ENCODE measurements at places on chromosomes 6 and 20.
A peak's percentile ranks its signal among the peaks of the same experiment; 100 is the strongest.

DNA sequence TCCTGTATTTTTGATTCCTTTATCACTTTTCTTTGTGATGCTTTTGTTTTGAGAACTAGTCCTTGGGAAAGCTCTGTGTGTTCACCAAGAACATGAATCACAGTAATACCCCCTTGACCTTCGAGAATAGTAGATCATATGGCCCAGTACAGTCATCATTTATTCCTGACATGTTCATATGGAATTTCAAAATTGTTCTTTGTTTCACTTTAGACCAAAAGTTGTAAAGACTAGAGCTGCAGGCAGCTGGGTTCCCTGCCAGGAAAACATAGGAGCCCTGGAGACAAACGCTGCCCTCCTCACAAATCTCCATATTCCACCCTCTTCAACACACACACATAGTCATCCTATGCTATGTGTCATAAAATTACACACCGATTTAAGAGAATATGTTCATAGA is 621.2 kb upstream of the EYS start:
- DNase-seq: no peak

DNA sequence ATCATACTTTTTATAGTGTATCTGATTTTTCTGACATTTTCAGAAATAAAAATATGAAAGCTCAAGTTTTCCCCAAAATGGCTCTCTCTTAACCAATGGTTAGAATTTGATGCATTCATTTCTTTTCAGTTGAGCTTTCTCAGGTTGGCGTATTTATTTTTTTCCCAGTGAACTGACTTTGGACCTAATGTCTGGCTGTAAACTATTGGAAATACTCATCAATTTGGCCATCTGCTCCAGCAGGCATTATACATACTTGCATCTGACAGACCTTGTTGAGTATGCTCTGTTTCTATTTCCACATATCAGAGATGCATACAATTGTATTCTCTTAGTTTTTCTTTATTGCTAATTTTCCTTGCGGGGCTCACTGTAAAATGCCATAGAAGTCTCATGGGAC is 1374.8 kb upstream of the MAP3K7 start:
- no peak for DNase-seq

DNA sequence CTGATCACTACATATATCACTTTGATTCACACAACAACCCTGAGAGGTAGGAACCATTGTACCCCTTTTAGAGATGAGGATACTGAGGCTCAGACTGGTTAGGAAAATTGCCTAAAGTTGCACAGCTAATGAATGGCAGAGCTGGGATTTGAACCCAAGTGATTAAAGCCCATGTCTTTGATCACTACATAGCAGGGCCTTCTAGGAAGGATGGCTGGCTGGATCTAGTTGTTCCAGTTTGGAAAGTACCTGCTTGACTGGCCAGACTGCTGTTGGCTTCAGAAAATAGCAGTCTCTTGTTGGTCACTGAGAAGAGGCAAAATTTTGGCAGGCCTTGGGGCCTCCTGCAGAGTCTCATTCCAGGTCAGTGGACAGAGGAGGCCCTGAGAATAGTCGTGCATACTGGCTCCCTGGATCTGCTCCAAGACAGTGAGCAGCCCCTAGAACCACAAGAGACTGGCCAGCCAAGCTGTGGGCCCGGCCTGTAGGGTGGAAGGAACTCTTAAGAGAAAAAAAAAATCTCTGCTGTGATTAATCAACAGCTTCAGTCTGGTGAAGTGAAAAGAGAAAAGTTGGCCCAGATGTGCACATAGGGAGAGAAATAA is 17.5 kb downstream of the PPARD start:
- DNase-seq: peak; percentile 53

DNA sequence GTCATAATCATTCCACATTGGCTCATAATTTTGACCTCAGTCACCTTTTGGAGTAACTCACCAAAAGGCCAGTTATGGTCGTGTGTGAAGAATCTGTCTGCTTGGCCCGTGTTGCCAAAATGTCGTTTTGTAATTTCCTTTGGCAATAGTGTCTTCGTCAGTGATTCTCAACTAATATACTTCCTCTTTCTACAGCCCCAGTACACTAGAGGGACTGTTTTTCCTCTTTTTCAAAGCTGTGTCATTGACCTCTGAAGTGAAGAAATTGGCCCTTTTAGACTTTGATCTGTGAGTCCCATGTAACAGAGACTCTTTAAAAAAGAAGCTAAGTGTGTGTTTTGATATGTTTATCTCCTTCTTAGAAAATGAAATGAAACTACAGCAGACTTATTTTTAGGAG is 5.2 kb downstream of the FOXO3 start:
- DNase-seq: no peak

GRCh38 chr6:158358450-158359077 is 46.3 kb downstream of the TULP4 start:
- no peak for DNase-seq

DNA sequence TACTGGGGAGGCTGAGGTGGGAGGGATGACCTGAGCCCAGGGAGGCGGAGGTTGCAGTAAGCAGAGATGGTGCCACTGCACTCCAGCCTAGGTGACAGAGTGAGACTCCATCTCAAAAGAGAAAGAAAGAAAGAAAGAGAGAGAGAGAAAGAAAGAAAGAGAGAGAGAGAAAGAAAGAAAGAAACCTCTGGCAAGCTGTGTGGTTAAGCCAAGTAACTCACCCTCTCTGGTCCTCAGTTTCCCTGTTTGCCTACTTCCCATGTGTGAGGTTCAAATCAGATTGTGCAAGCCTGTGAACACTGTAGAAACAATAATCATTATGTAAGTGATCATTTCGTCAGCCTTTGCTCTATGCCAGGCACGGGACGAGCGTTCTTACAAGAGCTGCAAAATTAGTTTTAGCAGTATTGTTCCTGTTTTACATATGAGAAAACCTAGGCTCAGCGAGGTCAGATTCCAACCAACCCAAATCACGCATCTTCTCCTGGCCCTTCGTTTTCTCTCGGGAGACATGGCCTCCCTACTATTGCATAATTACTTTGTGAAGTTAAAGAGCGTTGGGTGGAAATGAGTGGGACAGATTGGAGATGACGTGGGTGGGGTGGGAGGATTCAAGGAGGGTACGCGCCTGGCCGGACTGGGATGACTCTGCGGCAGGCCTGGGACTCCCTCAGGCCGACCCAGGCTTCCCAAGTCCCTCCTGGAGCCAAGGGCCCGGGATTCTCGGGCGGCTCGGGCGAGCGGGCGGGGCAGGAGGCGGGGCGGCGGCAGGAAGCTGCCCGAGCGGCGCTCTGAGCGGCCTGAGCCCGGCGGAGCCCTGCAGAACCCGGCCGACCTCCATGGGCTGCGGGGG is at the start of gene SNX21:
SNX21 (plus strand) TSS at position 770 of the 853 bp plus-strand sequence. CDS start 121 bp downstream, outside the sequence.
- peak; percentile 74 for DNase-seq

GRCh38 chr6:90533615-90534336 is 53.1 kb downstream of the MAP3K7 start:
- DNase-seq: no peak

DNA sequence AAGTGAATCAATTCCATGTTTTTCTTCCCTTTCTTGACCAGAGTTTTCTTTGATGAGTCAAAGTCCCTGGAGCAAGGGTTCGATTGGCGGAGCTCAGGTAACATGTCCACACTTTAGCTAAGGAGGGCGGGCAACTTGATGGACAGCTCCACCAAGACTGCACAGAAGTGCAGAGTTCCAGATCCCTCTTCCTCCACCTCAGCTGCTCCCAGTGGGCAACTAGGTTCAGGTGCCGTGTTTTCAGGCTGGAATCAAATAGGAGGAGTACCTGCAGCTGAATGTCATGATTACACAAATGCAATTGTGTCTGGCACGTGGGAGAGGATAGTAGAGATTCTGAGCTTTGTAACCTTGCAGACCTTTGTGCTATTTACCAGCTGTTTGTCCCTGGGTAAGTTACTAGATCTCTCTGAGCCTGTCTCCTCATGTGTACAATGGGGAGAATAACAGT is 1.9 kb upstream of the ELMO2 start:
- DNase-seq: no peak

DNA sequence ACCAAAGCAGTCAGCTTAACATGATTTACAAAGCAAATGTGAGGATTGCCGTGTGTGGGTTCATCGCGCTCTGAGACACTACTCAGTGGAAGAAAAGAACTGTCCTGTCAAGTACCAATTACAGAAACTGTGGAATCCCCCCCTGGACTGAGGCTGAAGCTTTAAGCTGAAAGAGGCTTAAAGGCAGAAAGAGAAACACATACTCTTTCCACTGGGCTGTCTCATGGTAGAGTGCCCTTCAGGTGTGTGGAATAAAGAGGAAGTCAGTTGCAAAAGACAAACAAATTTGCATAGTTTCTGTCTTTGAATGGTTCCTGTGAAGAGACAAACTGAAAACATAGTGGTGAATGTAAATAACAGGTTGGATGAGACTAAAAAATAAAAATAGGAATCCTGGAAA is 560.4 kb upstream of the SYNCRIP start:
- DNase-seq: no peak

DNA sequence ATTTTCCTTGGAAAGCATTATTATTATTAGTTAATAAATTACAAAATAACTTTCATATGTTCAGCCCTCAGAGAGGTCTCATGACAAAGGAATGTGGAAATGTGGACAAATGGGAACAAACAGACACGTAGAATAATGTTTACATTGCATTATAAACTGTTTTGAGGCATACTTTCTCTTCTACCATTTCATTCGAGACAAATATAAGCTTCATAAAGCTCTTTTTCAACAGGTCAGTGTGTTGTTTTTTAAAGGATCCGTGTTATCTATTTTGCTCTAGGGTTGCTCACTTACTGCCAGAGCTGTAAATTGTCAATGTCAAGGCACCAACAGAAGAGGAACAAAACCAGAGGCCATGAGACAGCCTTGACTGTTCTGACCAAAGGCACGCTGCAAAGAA is 256.8 kb downstream of the PHACTR1 start:
- DNase-seq: no peak

GRCh38 chr20:10524034-10524476 is 89.0 kb downstream of the SLX4IP start:
- no peak for DNase-seq

GRCh38 chr6:106114492-106114891 is 28.4 kb downstream of the PRDM1 start:
- DNase-seq: no peak

- peak; percentile 12 for DNase-seq
Observed at GRCh38 chr20:33649201-33649681, 12.9 kb upstream of the C20orf144 start.

GRCh38 chr20:11057624-11058023 is 383.8 kb upstream of the JAG1 start:
- no peak for DNase-seq

DNA sequence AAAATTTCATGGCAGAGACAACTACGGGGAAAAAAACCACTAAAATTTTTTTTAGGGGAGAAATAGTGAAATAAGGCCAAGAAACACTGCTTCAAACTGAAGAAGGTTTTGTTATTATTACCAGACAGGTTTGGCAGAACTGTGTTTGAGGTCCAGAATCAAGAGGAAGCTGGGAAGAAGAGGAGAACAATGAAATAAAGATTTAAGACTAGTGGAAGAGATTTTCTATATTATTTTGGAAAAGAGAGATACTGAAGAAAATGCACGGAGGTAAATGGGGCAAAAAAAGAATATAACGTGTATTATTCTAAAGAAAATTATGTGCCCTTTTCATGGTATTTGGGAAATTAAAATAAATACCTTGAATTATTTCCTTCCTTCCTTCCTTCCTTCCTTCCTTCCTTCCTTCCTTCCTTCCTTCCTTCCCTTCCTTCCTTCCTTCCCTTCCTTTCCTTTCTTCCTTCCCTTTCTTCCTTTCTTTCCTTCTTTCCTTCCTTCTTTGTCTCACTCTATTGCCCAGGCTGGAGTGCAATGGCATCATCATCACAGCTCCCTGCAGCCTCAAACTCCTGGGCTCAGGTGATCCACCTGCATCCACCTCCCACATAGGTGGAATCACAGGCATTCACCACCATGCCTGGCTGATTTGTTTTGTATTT is 124.3 kb downstream of the GJA1 start:
- no peak for DNase-seq

GRCh38 chr6:108752733-108753590 is 95.3 kb upstream of the ARMC2 start:
- DNase-seq: no peak

DNA sequence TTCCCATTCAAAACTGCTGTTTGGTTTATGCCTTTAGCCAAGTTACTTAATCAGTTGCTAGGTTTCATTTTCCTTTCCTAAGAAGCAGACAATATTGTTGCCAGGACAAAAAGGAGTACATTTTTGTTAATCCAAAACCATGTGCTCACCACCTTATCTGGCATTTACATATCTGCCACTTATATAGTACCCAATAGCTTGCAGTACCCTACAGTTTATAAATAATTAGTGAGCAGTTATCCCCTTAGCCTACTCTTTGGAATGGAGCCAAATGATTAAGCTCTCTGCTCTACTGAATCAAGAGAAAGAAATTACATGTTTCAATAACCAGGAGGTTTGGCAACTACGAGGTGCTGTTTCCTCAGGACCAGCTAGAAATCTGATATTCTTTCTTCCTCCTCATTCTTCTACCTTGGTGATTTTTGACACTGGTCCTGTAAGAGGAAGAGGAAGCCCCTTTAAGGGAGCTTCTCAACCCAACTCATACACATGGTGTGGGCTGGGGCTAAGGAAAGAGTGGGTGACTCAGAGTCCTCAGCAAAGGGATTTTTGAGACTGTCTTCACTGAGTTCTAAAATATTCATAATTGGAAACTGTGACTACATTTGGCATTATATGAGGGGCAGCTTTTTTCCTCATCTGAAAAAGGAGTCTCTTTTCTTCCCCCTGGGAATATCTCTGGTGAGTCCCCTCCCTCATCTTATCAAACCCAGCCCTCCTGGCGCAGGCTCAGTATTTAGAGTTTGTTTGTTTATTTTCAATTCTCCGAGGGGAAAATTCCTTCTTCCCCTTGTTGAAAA is 1.5 kb downstream of the ZNFX1 start:
- DNase-seq: no peak

GRCh38 chr6:110181131-110182030 is 1.2 kb downstream of the CDC40 start:
- DNase-seq: no peak

DNA sequence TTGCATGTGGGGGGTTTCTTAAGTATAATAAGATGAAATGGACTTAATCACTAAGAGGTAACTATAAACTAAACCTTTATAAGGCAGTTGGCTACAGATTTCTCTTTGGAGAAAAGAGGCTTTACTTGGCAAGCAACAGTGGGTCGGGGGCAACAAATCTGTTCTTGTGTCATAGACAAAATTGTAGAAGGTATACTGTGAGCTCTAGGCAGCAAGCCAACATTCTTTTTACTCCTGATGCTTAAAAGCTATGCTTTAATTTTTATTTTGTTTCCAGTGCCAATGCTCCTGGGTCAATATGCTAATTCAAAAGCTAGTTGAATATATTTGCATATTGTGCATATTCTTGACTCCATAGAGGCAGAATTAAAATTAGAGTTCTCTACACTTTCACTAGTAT is 495.4 kb downstream of the BTBD3 start:
- DNase-seq: no peak

- no peak for DNase-seq
Observed at GRCh38 chr20:51542033-51542570, 417 bp downstream of the NFATC2 start.

GRCh38 chr6:126002755-126003679 is 16.7 kb downstream of the TRMT11 start:
- no peak for DNase-seq

- no peak for DNase-seq
Observed at GRCh38 chr20:8661229-8661952, 407.5 kb upstream of the PLCB4 start.

- DNase-seq: no peak
Observed at GRCh38 chr6:36957773-36958271, 3.3 kb downstream of the PI16 start.
